ENCODE measurements at places on chromosomes 3 and 15.

- DNase-seq = no peak
Measured at GRCh38 chr3:123952844-123953520, 8.0 kb downstream of the CCDC14 start.

DNA sequence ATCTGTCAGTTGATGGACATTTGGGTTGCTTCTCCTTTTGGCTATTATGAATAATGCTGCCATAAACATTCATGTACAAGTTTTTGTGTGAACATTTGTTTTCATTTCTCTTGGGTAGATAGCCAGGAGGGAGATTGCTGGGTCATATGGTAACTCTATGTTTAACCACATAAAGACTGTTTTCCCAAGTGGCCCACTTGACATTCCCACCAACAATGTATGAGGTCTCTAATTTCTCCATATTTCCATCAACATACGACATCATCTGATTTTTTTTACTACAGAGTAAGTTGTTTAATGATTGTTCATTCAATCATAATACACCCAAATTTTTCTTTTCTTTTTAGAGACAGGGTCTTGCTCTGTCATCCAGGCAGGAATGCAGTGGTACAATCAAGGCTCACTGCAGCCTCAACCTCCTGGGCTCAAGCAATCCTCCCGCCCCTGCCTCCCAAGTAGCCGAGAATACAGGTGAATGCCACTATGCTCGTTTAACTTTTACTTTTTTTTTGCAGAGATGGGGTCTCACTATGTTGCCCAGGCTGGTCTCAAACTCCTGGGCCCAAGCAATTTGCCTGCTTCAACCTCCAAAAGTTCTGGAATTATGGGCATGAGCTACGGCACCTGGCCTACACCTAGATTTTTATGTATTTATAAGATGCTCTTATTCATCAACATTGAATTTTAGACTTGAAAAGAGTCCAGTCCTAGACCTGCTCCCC, 6.8 kb downstream of the IP6K1 start:
- DNase-seq = no peak

GRCh38 chr3:128353991-128354687, 112.6 kb downstream of the DNAJB8 start:
- no peak for DNase-seq

DNA sequence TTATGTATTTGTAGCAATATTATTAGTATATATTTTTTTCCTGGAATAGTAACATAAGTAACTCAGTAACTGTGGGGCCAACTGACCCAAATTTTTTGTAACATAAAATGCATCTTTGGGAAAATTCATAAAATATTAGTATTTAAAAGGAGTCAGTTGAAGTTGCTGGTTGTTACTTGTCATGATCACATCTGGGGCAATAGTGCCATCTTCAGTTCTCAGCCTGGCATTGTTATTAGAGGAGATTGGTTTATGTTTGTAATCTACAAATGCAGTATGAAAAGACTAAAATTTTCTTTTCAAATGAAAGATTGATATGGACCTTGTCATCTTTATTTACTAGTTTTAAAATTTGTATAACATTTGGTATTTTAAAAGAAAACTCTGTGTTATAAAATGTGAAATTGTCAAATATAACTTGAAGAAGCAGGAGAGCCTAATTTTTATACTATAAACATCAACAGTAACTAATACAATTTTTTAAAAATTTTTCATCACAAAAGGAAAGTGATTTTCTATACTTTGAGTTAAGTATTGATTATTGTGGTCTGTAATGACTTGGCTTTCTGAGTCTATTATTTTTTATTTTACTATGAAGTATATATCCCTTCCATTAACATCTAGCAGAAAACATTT, 38.8 kb upstream of the MLF1 start:
- DNase-seq = no peak

DNA sequence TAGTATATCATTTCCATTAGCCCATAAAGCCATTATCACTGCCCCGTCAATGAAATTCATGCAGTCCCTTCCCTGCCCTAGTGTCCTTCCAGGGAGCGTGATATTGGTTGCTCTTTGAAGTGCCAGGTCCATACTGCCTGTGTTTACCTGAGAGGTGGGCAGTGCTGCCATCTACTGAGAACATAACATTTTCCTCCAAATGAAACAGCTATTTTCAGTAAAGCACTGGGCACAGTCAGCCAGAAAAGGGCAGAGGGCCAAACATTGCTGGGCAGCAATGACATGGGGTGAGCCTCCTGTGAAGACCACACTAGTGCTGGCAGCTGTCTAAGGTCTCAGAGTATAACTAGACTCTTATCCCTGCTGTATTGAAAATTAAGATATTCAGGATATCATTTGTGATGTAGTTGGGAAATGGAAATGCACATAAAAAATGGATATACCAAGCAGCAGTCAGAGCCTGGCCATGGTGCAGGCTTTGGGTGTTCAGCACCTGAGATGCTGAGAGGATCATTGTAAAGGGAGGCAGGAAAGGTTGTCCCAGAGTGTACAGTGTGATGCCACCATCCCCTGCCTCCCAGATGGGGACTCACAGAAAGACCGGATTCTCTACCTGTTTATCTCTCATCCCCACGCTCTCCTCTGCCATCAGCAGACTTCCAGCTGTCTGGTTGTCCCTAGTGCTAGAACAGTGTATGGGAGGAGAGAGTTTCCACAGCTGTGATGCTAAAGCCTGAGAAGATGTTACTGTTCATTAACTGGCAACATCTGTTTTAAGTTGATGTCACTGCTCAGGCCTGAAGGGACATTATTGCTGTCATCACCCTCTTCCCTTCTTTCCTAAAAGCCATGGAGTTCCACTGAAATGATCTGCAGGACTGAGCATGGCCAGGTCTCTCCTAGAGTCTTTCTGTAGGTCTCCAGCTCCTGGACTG, 108.8 kb downstream of the ARNT2 start:
- no peak for DNase-seq

DNA sequence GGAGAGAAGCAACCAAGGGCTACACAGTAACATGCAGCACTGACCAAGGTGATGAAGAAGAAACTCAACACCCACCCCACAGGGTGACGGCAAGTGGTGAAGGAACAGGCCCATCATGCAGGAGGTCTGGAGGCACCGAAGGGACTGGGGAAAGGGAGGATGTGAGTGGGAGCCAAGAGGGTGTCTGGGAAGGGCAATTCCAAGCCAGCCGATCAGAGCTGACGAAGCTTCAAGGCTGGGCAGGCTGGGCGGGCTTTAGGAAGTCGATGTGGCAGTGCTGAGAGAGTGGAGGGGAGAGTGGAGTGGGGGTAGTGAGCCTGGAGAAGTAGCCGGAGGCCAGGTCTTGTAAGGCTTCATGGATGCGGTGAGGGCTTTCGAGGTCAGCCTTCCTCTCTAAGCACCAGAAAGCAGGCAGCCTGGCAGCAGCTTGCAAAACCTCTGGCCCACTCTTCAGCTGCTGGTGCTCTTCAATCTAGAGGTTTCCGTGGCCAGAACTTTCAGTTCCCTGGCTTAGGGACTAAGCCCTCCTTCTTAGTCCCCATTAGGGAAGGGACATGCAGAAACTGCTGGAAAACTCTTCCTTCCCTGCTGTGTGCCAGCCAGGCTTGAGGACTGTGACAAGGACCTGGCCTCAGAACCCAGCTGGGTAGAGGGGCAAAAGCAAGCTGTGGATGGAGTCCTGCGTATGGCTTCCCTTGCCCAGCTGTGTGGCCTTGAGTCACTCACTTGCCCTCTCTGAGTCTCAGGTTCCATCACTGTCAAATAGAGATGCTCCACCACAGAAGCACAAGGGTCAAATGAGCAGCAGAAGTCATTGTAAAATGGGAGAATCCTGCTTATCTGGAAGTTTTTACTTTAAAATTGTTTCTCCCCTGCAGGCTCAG, 72.1 kb downstream of the TLE3 start:
- no peak for DNase-seq

DNA sequence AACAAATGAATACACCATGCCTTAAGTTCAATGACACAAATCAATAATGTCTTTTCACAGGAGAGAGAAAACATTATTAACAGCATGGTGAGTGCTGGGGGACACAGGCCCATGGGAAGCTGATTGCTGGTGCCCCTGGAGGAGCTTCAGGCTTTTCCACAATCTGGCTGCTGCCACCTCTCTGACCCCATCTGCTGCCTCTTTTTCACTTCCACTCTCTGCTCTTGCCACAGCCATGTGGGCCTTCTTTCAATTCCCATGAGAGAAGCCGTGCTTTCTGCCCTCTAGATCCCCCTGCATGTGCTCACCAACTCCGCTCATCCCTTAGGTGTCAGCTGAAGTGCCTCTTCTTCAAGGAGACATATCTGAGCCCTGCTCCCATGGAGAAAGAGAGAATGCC, 21.0 kb upstream of the CTXND1 start:
- DNase-seq = no peak

DNA sequence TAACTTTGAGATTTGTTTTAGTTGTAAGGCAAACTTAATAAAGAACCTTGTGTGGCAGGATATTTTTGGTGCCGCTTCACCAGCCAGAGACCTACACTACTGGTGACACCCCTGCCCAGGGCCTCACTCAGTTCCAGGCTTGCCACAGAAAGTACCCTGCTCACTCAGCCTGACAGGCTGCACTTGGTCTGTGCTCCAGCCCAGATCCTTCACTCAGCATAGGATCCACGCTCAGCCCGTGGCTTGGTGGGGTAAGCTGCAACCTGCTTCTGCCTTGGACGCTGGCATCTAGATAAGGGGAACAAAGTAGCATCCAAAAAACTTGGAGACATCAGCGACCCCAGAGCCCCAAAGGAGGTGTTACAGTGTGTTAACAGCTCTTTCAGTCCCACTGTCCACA, 825.5 kb downstream of the EPHA3 start:
- DNase-seq = no peak

- DNase-seq = no peak
Measured at GRCh38 chr3:8319935-8320634, 181.5 kb upstream of the LMCD1 start.

- DNase-seq = no peak
Measured at GRCh38 chr3:132723024-132723950, 1.1 kb upstream of the NPHP3 start.

DNA sequence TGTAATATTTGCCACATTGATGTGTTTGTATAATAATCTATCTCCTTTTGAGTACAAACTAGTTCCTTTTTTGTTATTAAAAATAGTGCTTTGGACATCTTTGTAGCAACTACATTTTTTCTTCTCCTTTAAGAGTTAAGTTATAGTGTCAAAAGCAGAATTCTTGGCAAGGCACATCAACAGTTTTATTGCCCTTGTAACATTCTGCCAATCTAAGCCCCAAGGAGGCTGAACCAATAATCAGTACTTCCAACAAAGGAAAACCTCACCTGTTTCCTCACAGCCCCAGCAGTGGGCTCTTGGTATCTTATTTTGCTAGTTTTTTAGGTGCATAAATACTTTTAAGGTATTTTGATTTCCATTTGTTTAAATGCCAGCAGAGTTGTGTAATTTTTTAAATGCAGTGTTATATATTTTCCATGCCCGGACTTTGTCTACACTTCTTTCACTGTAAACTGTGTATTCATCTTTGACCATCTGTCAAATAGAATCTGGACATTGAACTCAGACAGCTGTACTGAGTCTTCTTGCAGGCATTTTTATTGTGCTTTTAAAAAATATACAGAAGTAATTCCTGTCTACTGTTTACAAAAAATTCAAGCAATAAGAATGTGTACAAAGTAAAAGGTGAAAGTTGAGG, 101.0 kb downstream of the MYLK start:
- DNase-seq = no peak

DNA sequence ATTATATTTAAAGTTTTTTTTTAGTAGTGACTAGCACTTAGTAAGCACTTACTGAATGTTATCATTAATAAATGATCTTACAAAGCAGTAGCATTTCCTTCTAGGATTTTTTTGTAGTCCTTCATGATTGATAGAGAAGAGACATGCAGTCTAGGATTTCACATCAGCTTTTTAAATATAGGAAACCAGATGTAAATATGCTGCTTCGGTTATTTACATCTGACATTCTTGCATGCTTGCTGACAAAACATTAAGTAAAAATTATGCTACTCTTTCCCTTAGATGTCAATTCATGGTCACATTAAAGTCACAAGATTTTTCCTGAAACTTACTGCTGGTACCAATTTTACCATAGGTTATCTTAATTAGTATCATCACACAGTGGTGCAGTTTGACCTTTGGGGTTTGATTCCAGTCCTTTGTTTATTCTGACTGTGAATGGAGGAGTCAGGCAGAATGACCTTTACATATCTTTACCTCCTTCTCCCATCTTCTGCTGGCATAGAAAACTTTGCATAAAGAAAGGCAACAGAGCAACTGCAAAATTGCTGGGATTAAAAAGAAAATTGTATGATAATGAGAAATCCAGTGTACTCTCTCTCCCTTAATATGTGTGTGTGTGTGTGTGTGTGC, 286.5 kb downstream of the LPP start:
- DNase-seq = no peak

- no peak for DNase-seq
Measured at GRCh38 chr3:58414538-58415197, 19.0 kb downstream of the PDHB start.

GRCh38 chr15:39074341-39074985, 506.4 kb upstream of the THBS1 start:
- no peak for DNase-seq

- DNase-seq = no peak
Measured at GRCh38 chr3:1439395-1439794, 346.6 kb downstream of the CNTN6 start.

- DNase-seq = no peak
Measured at GRCh38 chr15:73873889-73874511, 636 bp downstream of the TBC1D21 start.

DNA sequence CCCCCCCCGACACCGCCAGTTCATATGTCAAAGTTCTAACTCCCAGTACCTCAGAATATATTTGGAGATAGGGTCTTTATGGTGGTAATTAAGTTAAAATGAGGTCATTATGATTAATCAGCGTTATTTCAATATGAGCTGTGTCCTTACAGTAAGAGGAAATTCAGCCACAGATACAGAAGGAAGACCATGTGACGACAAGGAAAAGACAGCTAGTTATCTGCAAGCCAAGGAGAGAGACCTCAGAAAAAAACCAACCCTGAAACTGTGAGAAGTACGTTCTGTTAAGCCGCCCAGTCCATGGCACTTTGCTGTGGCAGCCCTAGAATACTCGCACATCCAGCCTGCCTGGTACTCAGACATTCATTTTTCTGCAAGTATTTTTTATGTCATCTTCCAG, 62.3 kb upstream of the ARL8B start:
- no peak for DNase-seq

DNA sequence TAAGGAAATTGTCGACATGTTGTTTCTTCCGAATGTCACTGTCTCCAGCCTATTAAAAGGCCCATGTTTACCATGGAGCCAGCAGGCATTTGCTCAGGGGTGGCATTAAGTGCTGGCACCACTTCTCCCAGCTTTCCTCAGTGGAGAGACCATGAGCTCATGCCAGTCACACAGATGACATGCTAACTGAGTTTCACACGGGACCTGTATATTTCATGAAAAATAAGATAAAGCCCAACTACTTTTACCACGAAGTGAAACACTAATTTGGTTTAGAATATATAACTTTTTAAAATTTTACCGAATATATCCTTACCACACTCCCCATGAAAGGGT, 93.4 kb downstream of the ETFA start:
- no peak for DNase-seq

- no peak for DNase-seq
Measured at GRCh38 chr3:57157545-57157944, 7.6 kb downstream of the IL17RD start.

DNA sequence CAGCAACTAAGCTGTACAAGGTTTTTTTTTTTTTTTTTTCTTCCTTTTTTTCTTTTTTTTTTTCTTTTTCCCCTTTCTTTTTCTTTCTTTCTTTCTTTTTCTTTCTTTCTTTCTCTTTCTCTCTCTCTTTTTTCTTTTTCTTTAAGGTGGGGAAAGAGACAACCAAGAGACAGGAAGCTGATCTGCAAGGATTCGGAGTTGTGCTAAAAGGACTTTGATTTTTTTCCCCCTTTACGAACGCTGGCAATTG, 148 bp downstream of the RBMS3 start:
- DNase-seq = no peak
